ENCODE measurements at places on chromosomes 2 and 18. TPM values are rescaled to one million over a fixed set of nuclear protein-coding genes. Genes with fewer than 3 reads are reported as not detected.

DNA sequence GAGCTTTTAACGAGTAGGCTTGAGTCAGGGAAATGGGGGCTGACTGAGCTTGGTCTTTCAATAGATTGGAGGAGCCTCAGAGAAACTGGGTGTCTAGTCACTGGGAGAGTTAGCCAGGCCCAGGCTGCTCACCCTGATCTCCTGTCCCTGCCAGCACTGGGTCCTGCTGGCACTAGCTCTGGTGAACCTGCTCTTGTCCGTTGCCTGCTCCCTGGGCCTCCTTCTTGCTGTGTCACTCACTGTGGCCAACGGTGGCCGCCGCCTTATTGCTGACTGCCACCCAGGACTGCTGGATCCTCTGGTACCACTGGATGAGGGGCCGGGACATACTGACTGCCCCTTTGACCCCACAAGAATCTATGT lies 720 bp downstream of the KRTCAP3 start:
- DNase-seq, result peak; percentile 39
- H3K27me3 ChIP-seq, result no peaks in the 10 kb centered on the region
- peaks cover 88% of the 10 kb centered on the region for H3K36me3 ChIP-seq
- peak overlapping the region; percentile 92 for H3K27ac ChIP-seq

GRCh38 chr18:3595369-3596273 lies 145.6 kb downstream of the TGIF1 start:
- H3K27me3 ChIP-seq, result no peaks in the 10 kb centered on the region
- peak overlapping the region; percentile 44 for H3K4me3 ChIP-seq
- peaks cover 55% of the 10 kb centered on the region for H3K4me1 ChIP-seq
- H3K27ac ChIP-seq, result peak overlapping the region; percentile 95

GRCh38 chr2:120953066-120953756 lies 217.5 kb downstream of the GLI2 start:
- H3K27me3 ChIP-seq, result no peaks in the 10 kb centered on the region
- H3K27ac ChIP-seq, result no peak overlapping the region
- no peak overlapping the region for H3K4me3 ChIP-seq
- H3K4me1 ChIP-seq, result no peaks in the 10 kb centered on the region
- no peaks in the 10 kb centered on the region for H3K36me3 ChIP-seq

DNA sequence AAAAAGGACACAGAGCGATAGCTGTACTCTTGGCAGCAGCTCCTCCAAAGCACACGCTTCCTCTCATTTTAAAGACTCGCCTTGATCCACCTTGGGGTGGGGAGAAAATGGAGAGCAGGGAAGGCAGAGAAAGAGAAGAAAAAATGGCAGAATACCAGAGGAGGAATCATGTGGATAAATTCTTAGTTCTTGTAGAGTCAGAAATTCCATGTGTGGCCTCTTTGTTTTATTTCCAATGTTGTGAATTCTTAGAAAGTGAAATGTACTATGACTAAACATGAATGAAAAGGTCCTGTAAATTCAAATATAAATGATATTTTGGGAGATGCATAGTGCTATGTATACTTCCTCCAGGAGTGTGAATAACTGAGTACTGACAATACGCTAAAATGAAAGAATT lies 89.7 kb upstream of the SESTD1 start:
- DNase-seq, result no peak
- no peak overlapping the region for H3K4me3 ChIP-seq
- H3K4me1 ChIP-seq, result peaks cover 11% of the 10 kb centered on the region
- no peaks in the 10 kb centered on the region for H3K27me3 ChIP-seq
- H3K36me3 ChIP-seq, result no peaks in the 10 kb centered on the region
- H3K27ac ChIP-seq, result no peak overlapping the region

DNA sequence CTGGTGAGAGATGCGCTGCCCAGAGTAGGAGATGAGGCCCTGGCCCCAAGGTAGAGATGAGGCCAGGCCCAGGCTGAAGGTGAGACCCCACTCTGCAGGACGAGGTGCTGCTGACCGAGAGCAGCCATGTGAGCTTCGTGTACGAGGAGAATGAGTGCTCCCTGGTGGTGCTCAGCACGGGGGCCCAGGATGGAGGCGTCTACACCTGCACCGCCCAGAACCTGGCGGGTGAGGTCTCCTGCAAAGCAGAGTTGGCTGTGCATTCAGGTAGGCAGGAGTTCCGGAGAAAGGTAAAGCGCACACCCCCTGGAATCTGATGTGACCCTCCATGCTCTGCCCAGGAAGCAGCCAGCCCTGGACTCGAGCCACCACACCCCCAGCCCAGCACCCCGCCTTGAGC lies 21.5 kb upstream of the GMPPA start:
- H3K4me3 ChIP-seq, result no peak overlapping the region
- H3K4me1 ChIP-seq, result no peaks in the 10 kb centered on the region
- H3K36me3 ChIP-seq, result peaks cover 31% of the 10 kb centered on the region
- H3K27me3 ChIP-seq, result peaks cover 49% of the 10 kb centered on the region

GRCh38 chr18:75198036-75198435 lies 10.9 kb downstream of the PTGR3 start:
- no peaks in the 10 kb centered on the region for H3K36me3 ChIP-seq
- H3K4me3 ChIP-seq, result no peak overlapping the region
- H3K27ac ChIP-seq, result no peak overlapping the region
- no peak for DNase-seq
- peaks cover 53% of the 10 kb centered on the region for H3K4me1 ChIP-seq

- H3K27ac ChIP-seq, result no peak overlapping the region
- DNase-seq, result no peak
- no peaks in the 10 kb centered on the region for H3K4me1 ChIP-seq
- no peaks in the 10 kb centered on the region for H3K27me3 ChIP-seq
Measured at GRCh38 chr2:4214444-4215205, 511.2 kb downstream of the DCDC2C start.

FER1L5 gene
- total RNA-seq, result not detected

TNFRSF11A gene
- 46.1 TPM for total RNA-seq

CNRIP1 gene
- total RNA-seq, result 6.2 TPM

PLGLB1 gene
- not detected for total RNA-seq

LINC00305 gene
- total RNA-seq, result not detected

SERPINB11 gene
- not detected for total RNA-seq

BOLL gene
- total RNA-seq, result not detected

RAMP1 gene
- 22.2 TPM for total RNA-seq

Data from stomach (tissue), 19 donors.